NCI-H1092 treated with DMSO at 0.1 percent for 48 hours (cell line): ENCODE measurements at places on chromosomes 6 and 20.

DNA sequence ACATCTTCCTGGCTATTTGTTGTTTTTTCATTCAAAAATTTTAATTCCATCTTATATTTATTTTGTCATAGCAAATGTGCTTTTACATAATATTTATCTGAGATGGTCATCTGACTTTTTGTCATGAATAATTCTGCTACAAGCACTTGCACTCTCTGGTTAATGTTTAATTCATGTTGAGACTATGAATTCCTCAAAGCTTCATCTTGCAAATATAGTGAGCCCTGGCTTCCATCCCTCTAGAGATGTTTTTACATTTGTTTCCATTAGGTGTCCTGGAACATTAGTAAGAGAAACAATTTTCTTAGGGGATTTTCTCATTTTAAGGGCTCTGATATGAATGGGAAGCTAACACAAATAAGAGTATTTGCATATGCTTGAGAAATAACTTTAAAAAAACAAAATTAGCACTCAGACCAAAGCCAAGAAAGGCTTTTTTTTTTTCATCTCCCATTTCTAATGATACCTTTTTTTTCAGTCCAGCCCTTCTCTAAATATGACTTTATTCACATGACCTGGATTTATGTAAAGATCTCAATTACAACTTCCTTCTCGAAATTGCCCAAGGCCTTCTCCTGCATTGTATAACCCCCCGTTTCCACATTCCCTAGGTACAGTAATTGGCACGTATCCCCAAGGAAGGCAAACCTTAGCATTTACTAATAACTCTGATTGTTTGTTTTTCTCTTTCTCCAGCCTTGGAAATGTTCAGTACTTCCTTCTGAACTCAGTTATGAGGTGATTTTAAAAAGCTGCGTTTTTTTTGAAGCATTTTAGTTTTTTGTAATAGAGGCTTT is 797.0 kb upstream of the GJE1 start:
- DNase-seq: no peak

DNA sequence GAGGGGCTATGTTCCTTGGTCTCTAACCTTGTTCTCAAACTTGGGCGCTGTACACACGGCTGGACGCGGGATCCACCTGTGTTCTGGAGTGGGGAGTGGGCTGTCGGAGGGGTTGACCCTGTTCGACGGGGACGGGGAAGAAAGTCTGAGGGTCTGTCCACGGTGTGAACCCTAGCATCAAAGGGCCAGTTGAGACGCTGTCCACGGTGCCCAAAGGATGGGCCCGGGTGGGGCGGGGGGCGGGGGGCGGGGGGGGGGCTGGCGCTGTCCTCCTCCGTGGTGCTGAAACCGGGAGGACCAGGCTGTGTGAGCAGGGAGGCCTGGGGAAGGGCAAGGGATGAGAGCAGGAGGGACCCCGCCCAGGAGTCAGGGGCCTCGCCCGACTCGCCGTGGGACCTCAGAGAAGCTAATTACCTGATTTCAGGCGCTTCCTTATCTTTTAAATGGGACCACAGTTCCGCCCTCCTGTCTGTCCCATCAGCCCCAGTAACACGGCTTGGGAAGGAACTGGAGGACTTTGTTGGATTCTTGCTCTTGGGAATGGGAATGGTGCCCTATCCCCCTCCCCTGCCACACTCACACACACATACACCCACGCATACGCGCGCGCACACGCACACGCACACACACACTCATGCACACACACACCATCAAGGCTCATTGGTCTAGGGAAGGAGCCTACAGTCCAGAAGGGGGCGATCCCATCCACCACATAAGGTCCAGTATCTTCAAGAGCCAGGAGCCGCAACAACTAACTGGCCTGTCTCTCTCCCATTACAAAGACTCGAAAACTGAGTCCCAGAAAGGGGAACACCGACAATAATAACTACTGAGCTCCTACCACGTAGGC is 1.0 kb upstream of the VSTM2L start:
- DNase-seq: peak; percentile 79

DNA sequence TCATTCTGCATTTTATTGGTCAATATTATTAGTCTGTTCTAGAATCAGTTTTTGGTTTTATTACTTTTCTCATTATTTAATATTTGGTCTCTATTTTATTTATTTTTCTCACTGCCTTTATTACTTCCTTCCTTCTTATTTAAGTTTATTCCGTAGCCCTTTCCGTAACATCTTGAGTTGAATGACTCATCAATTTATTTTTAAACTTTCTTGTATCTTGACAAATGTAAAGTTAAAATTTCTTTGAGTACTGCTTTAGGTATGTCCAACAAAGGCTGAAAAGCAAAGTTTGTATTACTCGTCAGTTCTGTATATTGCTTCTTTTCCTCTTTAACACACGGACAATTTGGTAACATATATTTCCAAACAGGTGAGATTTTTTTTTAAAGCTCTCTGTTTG is 192.0 kb downstream of the CD109 start:
- DNase-seq: no peak

GRCh38 chr6:99689916-99690685 is 83.5 kb downstream of the PRDM13 start:
- DNase-seq: no peak

DNA sequence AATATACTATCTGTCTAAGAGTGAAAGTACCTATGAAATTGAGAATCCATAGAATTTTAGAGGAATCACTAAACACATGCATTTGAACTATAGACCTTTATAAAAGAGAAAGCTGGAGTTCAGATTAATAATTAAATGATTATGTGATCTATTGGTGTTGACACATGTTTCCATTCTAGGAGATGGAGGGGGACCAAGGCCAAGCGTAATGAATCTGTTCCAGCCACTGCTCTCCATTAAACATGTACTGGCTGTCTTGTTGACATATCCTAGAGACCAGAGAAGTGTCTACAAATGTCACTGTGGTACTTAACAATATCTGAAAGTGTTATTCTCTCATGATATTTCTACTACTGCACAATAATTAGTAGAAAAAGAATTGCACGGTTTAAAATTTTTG is 432.4 kb downstream of the BMP2 start:
- DNase-seq: no peak

GRCh38 chr20:25139029-25139705 is 56.3 kb upstream of the ENTPD6 start:
- DNase-seq: peak; percentile 34

- DNase-seq: no peak
Measured at GRCh38 chr20:1817577-1818211, 77.5 kb upstream of the SIRPA start.

DNA sequence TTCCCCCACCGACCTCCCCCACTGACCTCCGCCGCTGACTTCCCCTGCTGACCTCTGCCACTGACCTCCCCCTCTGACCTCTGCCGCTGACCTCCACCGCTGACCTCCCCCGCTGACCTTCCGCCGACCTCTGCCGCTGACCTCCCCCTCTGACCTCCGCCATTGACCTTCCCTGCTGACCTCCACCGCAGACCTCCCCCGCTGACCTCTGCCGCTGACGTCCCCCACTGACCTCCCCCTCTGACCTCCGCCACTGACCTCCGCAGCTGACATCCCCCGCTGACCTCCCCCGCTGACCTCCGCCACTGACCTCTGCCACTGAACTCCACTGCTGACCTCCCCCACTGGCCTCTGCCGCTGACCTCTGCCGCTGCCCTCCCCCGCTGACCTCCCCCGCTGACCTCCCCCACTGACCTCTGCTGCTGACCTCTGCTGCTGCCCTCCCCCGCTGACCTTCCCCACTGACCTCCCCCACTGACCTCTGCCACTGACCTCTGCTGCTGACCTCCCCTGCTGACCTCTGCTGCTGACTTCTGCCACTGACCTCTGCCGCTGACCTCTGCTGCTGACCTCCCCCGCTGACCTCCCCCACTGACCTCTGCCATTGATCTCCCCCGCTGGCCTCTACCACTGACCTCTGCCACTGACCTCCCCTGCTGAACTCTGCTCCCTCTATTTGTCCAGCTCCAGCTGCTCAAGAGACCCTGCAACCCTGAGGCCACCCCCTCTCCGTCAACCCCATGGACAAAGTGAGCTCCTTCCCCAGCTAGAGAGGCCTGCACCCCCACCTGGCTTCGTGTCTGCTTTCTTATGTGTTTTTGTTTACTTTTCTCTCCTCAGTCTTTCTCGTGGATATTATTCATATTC is 91.4 kb upstream of the AFDN start:
- peak; percentile 78 for DNase-seq

GRCh38 chr6:87082160-87082721 is 12.7 kb downstream of the CGA start:
- DNase-seq: no peak

DNA sequence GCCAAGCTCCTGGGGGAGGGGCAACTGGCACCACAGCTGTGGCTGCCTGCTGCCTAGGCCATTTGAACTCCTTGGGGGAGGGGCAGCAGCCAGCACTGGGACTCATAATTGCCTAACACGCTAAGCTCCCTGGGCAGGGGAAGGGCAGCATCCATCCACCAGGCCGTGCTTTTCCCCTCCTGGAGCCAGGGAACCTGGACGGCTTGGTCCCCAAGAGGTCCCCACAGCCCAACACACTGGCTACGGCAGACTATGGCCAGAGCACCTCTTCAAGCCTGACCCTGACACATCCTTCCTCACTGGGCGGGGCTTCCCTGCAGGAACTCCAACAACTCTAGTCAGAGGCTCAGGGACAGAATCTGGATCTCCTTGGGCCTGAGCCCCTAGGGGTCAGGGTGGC is 269.4 kb downstream of the RNF144B start:
- DNase-seq: no peak

GRCh38 chr6:54206510-54206909 is 95.3 kb downstream of the MLIP start:
- no peak for DNase-seq

- DNase-seq: no peak
Measured at GRCh38 chr6:20173833-20174792, 38.2 kb downstream of the MBOAT1 start.

DNA sequence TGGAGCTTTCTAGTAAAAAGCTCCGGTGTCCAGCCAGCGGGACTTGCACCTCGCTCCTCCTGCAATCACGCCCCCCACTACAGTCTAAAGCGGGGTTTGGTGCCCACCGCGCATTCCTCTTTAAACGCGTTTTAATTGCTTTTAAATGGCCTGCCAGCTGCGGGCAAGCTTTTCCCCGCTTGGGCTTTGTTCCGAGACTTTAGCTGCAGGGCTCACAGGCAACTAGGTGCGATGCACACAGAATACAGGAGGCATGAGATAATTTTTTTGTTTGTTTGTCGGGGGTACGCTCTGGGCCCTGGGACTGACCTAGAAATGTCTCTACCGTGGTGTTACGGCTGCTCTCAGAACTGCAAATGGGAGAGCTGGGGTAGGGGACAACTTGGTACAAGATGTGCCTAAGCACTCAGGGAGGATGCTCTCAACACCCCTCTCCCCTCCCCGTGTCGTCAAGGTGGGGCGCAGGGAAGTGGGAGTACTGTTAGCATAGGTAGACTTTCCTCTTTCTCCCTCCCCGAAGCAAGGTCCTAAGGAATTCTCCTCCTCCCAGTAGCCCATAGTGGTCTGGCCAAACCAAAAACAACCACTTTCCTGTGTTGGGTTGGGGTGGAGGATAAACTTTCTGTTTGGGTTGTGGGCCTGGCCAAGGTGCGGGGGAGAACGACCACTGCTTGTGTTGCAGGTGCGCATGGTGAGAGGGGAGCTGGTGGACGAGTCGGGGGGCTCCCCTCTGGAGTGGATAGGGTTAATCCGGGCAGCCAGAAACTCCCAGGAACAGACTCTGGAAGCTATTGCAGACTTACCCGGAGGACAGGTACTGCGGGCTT is 1.6 kb downstream of the PRDM13 start:
- DNase-seq: no peak

DNA sequence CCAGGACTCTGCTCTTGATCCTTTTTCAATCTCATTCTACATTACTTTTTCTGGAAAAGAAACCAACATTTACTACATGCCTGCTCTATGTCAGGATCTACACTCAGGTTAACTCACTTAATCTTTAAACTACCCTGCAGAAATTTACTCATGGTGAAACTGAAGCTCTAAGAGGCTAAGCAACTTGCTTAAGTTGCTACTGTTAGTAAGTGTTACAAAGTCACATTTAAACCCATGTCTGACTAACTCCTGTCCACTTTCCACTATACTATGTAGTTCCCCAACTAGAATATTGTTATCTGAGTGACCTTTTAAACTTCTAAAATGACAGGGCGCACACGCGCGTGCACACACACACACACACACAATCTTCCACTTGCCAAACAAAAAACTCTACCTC is 5.0 kb downstream of the CEP162 start:
- no peak for DNase-seq

DNA sequence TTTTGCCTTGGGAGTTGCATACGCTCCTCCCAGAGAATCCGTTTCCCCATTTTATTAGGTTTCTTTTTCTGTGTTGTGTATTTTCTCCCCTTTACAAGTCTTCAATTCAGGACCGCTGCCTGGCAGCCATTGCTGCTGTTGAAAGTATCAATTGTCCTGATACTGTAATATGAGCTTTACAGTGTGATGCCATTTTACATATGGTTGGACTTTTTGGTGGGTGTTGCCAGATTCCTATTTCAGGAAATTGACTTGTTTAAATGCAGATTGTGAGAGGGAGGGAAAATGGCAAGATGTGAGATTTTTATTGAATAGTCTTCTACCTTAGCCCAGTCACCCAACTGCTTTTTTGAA is 1.2 kb downstream of the PANK2 start:
- DNase-seq: no peak

- no peak for DNase-seq
Measured at GRCh38 chr6:78829407-78829806, 37.9 kb upstream of the IRAK1BP1 start.

DNA sequence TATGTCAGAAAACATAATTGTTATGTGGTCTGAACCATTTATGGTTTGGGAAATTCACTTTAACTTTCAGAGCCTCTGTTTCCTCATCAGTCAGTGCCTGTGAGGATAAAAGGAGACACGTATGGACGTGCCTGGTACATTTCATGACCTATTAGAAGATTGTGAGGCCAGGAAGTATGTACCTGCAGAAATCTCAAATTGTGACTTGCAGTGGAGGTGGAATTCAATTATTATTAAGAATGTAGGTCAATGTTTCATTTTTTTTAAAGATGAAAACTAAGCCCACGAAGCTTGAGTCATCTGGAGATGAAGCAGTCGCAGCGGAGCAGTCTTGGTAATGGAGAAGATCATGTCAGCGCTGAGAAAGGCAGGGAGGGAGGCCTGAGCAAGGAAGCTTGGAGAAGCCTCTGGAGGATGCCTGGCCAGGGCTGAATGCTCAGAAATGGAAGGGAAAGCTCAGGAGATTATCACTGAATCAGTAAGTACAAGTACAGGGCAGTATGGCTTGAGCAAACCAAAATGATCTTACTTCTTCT is 3.9 kb upstream of the DSE start:
- no peak for DNase-seq
